ENCODE measurements at places on chromosomes 1 and 21.

DNA sequence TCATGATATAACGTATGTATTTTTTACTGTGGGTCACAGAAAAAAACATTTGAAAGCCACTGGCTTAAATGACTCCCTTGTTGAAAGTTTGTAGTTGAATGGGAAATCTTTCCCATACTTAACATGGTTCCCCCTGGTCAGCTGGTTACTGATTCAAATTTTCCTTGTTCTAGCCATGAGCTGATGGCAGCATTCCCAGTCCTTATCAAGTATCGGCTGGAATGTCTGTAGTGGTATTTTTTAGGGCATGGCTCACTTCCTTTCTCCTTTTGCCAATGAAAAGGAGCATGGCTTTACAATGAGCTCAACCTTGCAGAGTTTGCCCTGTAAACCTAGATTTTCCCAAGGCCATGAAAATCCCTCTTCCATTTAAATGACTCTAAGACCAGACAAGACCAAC lies 55.7 kb downstream of the GIPC2 start:
- DNase-seq: peak; percentile 38

DNA sequence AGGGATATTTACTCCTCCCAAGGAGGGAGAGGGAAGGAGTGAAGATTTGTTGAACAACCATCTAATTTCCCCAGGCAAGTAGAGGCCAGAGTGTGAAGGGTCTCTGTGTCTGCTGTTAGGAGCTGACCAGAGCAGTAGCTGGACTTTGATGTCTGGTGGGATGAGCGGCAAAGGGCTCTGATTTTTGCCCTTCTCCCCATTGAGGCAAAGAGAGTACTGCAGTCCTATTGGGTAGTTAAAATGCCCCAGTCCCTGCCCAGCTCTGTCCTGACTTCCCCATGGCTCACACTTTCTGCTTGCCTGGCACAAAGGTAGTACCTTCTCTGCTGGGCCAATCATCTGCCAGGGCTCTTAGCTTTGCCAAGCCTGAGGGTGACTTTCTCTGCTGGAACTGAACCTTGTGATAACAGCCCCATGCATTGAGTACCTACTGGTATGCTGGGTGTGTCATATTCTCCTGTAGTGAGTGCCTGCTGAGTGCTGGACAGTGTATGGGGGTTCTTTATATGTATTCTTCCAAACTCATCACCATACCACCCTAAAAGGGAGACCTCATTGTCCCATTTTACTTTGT lies 64.0 kb upstream of the SELENON start:
- DNase-seq: no peak

- DNase-seq: no peak
These were observed 15.0 kb upstream of the TTC22 start for GRCh38 chr1:54816130-54816529.

DNA sequence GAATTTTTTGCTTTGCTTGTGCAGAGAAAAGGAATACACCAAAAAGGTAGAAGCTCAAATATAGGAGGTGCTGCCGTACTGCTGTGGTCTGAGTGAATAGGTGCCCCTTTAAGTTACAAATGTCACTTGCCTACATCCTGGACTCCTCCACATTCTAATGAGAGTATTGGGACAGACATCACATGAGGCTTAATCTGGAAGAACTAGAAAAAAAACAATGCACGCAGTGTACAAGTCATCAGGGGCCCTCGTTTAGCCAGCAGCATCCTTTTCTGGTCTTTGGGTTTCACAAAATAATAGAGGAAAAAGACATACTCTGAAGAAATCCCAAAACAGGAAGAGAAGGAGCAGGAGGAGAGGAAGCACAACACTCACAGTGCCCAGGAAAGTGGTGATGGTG lies 89.3 kb downstream of the SLC44A5 start:
- no peak for DNase-seq

GRCh38 chr1:175277783-175278733 lies 85.5 kb upstream of the KIAA0040 start:
- DNase-seq: no peak

- no peak for DNase-seq
These were observed 9.6 kb downstream of the CRYBG2 start for GRCh38 chr1:26344147-26344920.

DNA sequence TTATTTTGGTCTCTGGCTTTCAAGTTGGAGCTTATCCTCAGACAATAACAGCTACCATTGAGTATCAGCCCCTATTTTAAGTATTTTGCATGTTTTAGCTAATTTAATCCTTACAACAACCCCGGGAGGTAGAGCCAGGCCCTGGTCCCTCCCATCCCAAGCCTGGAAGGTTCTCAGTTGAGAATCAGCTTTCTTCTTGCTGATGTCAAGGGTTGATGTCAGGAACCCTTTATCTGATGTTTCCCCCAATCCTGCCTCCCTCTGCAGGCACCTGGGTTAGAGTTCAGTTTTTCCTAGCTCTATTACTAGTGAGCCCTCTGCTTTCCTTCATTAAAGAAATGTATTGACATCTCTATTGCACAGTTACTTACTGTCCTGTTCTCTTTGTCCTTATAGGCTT lies 3.6 kb upstream of the SVBP start:
- DNase-seq: no peak

DNA sequence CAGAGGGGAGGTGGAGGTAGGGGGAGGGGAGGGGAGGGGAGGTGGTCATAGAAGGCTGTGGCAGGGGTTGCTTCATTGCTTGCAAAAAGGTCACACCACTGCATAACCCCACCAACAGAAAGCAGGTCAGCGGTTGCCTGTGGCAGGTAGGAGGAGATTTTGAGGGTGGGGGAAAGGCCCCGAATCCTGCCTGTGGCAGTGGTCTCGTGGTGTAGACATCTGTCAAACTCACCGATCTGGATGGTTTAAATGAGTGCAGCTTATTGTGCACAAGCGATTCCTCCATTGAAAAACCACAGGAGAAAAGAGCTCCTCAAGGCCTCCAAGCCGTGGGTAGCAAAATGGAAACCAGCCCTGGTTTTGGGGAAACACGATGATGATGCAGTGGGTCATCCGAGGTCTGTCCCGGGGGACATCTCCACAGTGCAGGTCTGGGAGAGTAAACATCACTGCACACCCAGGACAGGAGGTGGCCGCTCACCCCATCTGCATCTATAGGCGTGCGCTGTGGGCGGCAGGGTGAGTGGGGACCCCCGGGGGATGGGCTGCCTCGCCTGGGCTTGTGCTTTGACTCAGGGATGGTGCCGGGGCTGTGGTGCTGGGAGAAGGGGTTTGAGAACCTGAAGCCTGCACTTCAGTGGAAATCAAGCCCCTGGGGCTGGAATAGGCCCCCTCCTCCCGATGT lies 112.3 kb downstream of the CRYAA start:
- DNase-seq: no peak

DNA sequence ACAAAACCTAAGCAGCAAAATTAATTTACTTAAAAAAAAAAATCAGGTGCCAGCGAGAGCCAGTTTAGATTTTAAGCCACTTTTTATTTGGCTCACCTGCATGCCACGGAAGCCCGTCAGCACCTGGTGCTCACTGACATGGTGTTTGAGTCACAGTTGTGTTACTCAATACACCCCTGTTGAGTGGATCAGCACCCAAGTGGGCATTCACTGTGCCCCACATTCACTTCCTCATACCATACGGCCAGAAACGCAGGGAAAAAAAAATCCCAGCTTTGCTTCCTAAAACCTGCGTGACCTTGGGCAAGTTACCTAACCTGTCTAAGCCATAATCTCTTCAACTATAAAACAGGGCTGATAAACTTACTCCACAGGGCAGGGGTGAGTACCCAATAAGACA lies 42.8 kb upstream of the SIM2 start:
- no peak for DNase-seq

- no peak for DNase-seq
These were observed 9.4 kb upstream of the BARHL2 start for GRCh38 chr1:90726425-90726985.

GRCh38 chr1:176225479-176225875 lies 18.4 kb upstream of the COP1 start:
- no peak for DNase-seq

DNA sequence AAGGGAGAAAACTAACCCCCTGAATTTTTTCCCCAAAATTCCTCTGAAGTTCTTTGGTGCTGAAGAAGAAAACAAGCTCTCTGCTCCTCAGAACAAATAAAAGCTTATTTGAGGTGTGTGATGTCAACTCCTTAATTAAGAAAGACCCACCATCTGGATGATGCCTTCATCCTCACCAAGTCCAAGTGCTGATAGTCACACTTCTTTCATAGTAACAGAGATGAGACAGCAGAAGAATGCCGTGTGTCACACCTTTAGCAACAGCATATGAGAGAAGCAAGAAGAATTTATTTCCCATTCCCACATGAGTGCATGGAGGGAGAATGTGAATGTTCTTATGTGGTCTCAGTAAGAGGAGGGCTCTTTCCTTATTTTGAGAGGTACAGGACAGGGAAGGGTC lies 91.2 kb downstream of the TGFB2 start:
- no peak for DNase-seq

- DNase-seq: no peak
These were observed 943 bp downstream of the SEMA6C start for GRCh38 chr1:151145304-151146071.

GRCh38 chr1:89037186-89037585 lies 14.5 kb upstream of the GBP3 start:
- DNase-seq: no peak

DNA sequence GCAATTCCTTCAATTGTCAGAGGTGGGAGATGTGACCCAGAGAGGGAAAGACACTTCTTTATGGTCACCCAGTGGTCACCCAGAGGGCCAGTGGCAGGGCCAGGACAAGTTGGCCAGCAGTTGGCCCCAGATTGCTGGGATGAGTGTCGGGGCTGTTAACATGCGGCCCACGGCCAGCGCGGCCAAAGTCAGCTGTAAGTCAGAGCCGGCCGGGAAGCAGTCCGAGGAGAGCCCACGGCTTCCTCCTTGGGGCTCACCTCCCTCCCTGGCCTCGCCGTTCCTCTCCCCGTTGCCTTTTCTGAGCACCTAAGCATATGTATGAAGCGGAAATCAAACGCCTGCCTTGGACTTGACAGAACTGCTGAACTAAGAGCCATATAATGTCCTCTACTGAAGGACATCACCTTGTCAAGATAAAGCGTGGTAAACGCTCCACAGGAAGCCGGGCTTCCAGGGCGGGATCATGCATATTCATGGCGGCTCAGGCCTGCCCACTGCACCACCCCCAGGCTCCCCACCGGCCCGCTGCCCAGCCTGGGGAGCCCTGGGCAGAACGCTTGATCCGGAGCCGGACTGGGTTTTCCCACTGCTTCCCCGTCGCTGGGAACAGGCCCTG lies 245.4 kb upstream of the POU3F1 start:
- no peak for DNase-seq

- DNase-seq: no peak
These were observed 32.0 kb upstream of the WASF2 start for GRCh38 chr1:27521861-27522431.

GRCh38 chr1:11590395-11590794 lies 63.8 kb downstream of the FBXO2 start:
- no peak for DNase-seq

DNA sequence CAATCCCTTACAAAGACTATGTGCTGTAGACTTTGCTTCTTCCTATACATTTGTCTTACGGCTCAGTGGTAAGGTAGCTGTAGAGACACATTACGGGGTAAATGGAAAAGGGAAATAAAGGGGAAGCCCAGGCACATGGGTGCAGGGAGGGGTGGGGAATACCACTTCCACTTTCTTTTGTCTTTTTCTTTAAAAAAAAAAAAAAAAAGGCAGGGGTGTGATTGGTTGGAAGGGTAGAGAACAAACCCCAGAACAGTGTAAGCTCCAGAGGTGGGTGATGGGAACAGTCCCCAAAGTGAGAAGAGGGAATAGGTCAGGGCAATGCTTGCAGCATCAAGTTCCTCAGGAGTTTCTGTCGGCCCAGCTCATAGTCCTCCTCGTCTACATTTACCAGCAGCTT lies 3.9 kb downstream of the NIT1 start:
- no peak for DNase-seq

- no peak for DNase-seq
These were observed 142.2 kb downstream of the NFIA start for GRCh38 chr1:61224609-61225008.

DNA sequence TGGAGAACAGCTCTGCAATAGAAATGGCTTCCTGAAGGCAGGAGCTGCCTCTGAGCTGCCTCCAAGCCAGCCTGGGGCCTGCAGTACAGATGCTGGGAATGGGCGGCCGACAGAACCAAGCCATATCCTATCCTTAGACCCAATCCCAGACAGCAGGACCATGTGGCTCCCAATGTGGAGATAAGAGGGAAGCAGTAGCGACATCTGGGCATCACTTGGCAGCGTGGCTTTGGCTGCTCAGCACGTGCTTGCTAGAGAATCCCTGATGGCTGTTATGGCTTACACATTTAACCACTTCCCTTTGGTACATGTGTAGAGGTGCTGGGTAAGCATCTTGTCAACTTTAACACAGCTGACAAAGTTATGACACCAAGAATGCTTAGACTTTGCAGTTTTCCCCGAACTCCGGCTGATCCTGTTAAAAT lies 87.7 kb downstream of the MAN1C1 start:
- DNase-seq: no peak

DNA sequence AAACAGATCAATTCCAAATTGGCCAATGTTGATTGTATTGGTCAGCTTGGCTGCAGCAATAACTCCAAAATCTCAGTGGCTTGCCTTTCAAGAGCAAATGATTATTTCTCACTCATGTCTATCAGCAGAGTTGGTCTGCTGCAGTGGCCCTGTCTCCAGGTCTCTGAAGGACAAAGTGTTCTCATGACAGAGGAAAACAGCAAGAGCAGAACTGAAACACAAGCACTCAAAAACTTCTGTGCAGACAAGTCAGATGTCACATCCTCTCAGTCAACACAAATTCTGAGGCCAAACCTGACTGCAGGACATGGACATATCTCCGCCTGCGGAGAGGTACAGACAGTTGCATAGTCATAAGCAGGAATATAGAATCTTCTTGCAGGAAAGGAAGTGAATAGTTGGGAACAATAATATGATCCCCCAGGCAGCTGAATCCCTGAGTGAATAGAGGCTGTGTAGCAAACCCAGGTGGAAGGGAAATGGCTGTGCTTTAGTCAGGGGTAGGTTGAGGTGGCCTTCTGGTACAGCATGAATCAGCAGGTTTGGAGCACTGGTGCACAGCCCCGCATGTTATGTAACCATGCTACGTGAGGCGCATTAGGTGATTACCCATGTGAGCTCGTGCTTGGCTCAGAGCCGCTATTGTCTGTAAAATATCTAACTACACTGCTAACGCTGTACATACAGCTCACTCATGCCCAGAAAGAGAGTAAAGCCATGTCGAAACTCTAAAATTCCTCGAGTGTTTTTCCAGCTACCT lies 17.1 kb upstream of the UBE2U start:
- DNase-seq: no peak

GRCh38 chr1:213287987-213288386 lies 236.9 kb downstream of the RPS6KC1 start:
- no peak for DNase-seq

GRCh38 chr1:101346419-101346818 lies 109.6 kb downstream of the S1PR1 start:
- DNase-seq: no peak

GRCh38 chr1:173479649-173480048 lies 2.5 kb downstream of the PRDX6 start:
- no peak for DNase-seq

GRCh38 chr1:219505886-219506285 lies 107.0 kb downstream of the ZC3H11B start:
- DNase-seq: no peak

- DNase-seq: no peak
These were observed 246.4 kb upstream of the ADAMTS5 start for GRCh38 chr21:27213303-27213702.

- DNase-seq: no peak
These were observed 15.8 kb upstream of the NPHP4 start for GRCh38 chr1:6008084-6008415.
